A673 (cell line): ENCODE measurements at places on chromosomes 3 and 15.

DNA sequence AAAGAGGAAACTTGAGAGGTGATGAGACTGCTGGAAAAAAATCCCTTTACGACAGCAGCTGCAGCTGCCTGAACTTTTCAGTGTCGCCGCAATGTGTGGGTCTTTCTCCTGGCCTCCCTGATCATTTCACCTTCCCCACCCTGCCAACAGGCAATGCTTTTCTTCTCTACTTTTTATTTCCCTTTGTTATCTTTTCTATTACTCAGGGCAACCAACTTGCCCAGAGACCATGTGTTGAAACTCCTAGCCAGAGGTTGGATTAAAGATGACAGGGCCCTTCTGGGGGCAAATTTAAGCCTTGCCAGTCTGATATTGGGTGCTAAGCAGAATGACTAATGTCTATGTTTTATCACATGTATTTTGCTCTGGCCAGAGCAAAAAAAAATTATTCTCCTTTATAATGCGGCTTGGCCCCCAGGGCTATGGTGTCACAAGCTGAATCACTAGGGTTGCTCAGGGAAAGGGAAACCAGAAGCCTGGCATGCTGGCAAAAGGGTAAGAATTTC lies 51.5 kb upstream of the CFAP20DC start:
- DNase-seq: no peak

- no peak for DNase-seq
Observed at GRCh38 chr3:172726380-172726779, 15.5 kb upstream of the NCEH1 start.

DNA sequence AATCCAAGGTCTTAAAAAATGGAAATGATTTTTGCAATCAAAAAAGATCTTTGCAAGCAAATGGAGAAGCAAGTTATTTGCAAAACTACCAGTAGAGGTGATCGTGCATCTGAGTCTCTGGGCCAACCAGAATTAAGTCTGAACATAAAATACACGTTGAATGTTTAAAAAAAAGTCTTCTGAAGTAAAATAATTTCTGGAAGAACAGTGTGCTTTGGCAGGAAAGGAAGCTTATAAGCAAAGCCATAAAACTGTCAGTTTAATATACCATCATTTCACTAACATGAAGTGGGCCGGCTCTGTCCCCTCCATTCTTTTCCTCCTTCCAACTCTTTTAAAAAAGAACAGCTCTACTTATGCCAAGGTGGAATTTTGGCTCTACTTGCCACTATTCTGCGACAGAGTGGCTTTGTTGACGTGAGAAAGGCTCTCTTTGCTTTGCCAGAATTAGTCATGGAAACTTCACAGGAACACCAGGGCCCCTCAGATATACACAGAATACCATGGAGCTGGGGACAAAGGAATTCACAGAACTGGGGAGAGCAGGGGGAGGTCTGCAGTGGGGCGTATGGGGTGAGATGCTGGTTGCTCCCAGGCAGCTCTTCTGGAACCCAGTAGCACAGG lies 29.8 kb downstream of the FSTL1 start:
- DNase-seq: no peak

DNA sequence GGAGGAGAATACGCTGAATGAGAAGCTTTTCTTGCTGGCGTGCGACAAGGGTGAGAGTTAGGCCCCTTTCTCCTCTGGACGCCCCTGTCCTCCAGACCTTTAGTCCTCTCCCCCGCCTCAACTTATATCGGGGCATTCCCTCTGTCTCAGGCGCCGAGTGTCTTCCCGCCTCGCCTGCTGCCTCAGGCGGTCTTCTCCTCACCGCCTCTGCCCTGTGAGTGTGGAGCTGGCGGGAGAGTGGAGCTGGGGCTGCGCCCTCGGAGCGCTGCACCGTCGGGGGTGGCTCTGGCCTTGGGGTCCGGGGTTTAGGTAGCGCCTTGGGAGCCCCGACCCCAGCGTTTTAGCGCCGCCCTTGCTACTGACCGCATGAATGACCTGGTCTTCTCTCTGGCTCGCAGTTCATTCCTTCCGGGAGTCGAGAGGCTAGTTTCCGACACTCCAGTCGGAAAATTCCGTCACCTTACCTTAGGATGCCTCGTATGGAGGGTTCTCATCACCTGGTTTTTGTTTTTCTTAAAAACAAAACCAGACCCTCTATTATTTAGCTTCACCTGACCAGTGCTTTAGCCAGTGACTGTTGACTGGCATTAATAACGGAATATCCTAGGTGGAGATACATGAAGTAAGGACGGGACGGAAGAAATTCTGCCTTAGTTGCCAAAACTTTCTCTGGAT lies 985 bp downstream of the TRPC1 start:
- peak; percentile 21 for DNase-seq

- no peak for DNase-seq
Observed at GRCh38 chr3:61960976-61961375, 399.6 kb downstream of the PTPRG start.

DNA sequence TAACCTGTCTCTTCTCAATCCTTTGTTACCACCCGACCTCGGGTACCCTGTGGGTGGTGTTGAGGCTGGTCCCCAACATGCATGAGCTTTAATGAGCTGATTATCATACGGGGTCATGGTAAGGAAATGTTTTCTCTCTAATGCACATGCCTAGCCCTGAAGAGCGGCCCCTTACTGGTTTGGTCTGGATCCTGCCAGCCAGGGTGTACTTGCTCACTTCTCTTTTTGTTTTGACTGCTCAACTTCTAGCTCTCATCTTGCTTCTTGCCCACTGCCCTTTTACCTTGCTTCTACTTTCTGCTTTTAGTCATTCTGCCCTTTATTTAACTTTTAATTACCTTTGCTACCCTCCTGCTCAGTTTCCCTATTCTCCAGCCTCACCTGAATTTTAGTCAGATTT lies 44.3 kb upstream of the ACAD9 start:
- DNase-seq: no peak

DNA sequence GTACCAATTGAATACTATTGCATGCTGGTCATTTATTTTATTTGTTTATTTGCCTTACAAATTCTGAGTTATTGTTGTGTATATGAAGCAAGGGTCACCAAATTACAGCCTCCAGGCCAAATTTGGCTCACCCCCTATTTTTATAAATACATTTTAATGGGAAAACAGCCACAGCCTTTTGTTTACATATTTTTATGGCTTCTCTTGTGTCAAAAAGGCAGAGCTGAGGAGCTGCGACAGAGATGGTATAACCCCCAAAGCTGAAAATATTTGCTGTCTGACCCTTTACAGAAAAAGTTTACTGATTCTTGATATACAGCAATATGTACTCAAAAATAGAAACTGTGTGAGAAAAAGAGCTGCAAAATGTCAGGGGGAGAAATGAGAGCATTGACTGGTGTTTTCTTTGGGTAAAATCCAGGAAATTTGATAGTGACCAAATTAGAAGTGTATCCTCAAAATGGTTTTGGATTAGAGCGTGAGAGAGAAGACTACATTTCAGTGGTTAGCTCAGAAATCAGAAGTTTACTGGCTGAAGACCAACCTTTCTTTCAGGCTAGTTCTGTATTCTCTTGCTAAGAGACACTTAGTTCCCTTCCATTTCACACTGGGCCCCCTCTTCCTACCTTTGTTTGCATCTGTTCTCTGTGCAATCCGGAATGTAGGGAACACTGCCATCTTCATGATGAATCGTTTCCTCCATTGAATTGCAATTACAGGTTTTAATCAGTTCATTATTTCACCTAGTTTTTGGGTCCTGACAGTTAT lies 757.8 kb downstream of the AGBL1 start:
- DNase-seq: no peak

GRCh38 chr3:73561494-73561893 lies 63.2 kb downstream of the PDZRN3 start:
- no peak for DNase-seq

DNA sequence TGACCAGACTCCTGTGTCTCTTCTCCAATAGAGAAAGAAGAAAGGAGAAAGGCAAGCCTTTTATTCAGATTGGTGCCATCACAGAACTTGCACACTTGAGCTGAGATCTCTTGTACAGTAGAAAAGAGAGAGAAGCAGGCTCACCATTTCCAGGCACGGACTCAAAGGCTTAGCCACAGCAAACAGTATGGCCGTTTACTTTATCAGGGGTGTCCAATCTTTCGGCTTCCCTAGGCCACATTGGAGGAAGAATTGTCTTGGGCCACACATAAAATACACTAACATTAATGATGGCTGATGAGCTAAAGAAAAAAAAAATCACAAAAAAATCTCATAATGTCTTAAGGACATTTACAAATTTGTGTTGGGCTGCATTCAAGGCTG lies 5.0 kb downstream of the IFT80 start:
- no peak for DNase-seq

GRCh38 chr3:112413722-112414121 lies 80.8 kb downstream of the CD200 start:
- no peak for DNase-seq

- no peak for DNase-seq
Observed at GRCh38 chr3:70982700-70983140, 600.8 kb downstream of the FOXP1 start.

DNA sequence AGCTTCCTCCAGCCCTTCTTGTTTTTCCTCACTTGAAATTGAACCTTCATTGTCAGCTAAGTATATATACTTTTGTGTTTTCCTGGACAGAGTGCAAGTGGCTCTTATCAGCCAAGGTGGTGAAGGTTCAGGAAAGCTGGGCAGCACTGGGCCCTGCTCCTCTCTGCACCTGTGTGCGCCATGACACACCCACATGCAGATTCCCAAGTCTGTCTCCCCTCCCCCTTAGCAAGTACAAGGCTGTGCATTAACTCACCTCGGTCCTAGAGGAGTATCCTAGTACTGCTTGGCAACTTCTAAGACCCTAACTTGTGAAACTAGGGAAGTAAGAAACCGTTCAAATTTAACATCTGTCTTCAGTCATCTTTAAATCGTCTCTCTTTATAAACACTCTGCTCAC lies 85.8 kb downstream of the SLC49A4 start:
- no peak for DNase-seq

GRCh38 chr3:117563063-117563462 lies 853.5 kb downstream of the TUSC7 start:
- DNase-seq: no peak

DNA sequence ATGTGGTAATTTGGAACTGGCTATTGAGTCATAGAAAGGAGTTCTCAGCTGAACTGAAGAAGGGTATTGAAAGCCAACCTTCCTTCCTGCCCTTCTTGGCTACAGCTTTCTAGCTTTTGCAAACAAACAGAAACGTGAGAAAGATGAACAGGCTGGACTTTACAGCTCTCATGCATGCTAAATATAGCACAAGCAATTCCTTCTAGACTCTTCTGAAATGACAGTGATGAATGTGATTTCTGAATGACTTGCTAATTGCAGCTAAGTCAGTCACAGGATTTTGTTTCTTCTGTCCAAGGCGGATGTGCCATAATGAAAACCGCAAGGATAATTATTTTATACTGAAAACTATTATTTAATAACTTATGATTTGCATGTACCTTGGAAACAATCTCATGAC lies 36.3 kb downstream of the BCHE start:
- peak; percentile 18 for DNase-seq

DNA sequence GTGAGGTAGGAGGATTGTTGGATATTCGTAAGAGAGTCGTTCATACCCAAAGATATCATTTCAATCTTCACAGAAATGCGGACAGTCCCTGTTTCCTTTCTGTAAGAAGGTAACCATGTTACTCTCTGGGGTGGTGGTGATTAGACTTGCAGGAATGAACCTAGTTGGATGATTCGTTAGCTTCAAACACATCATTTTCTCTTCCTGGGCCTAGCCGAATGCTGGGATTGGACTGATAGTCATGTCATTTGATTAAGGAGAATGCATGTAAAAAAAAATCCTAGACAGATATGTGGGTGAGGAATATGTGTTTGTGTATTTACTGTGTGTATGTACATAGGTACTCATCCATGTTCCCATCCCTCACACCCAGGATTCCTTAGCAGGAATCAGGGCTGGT lies 12.4 kb downstream of the SLCO3A1 start:
- no peak for DNase-seq

DNA sequence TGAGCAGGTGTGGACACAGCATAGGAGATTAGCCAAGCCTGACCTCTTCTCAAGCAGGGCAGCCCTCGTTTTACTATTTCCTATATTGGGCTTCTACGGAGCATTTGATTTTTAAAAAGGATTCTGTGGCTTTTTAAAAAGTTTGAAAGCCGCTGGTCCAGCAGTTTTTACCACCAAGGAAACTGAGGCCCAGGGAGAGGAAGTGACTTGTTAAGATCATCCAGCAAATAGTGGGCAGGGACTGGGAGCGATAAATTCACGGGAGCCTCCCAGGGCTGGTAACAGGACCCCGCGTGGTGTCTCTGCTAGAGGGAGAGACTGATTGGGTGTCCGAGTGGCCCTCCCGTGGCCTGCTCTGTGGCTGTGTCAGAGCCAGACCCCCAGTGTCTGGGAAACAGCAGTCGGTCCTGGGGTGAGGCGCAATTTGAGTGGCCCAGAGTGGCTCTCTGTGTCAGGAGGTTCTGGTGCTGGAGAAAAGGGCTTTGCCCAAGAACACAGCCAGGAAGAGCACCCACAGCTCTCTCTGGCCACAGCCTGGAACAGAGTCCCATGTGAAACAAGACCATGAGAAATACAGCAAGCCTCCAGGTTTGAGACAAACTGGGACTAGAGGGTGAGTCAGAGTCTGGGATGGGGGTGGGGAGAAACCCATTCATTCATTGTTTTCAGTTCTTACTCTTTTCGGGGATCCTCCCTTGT lies 4.2 kb downstream of the FURIN start:
- peak; percentile 66 for DNase-seq

DNA sequence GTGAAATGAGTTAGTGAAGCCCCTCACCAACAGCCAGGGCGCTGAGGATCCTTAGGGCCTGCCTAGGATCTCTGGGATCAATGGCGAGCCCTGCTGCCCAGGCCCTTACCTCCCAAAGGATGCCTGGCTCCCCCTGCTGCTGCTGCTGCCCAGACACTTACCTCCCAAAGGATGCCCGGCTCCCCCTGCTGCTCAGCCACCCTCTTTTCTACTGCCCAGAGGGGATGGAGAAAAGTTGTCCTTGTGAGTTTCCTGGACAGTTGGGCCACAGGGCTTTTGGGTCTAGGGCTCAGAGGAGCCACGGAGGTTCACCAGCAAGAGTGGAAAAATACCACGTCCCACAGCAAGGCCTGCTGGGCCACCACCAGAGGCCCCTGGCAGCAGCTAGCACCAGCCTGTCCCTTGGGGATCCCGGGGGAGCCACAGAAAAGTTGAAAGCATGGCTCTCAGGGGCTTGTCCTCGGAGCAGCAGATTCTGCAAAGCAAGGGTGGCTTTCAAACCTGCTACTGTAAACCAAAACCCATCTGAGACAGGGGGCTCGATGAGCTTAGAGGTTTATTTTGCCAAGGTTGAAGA lies 59.4 kb downstream of the SLC6A6 start:
- DNase-seq: peak; percentile 50

GRCh38 chr3:188154809-188155574 lies 1.0 kb downstream of the LPP start:
- DNase-seq: no peak

- DNase-seq: no peak
Observed at GRCh38 chr3:172391592-172392302, 56.5 kb downstream of the GHSR start.

DNA sequence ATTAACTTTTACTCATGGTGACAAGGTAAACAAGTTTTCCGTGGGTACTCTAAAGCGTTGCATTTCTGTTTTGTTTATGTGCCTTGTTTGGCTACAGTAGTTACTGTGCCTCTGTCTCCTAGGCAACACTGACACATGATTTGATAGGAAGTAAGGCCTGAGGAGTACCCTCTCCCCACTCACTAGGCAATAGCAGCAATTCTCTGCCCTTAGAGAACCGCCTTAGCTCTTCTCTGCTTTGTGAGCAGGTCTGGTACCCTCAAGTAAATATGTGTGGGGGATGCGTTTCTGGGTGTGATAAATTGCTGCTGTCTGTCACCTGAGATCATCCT lies at the start of gene IL5RA:
Gene IL5RA, minus strand, starts transcription at position 76 of the 332 bp plus-strand sequence. CDS start 5,390 bp downstream, outside the sequence.
- DNase-seq: no peak
